HT-29 (cell line): ENCODE measurements at places on chromosomes 1 and 21. TPM values are rescaled to one million over a fixed set of nuclear protein-coding genes. Genes with fewer than 3 reads are reported as not detected.

- DNase-seq: no peak
Measured at GRCh38 chr1:244054247-244054923, 3.3 kb downstream of the ZBTB18 start.

GRCh38 chr1:72284084-72284347 is 1.7 kb upstream of the NEGR1 start:
- DNase-seq: no peak

DNA sequence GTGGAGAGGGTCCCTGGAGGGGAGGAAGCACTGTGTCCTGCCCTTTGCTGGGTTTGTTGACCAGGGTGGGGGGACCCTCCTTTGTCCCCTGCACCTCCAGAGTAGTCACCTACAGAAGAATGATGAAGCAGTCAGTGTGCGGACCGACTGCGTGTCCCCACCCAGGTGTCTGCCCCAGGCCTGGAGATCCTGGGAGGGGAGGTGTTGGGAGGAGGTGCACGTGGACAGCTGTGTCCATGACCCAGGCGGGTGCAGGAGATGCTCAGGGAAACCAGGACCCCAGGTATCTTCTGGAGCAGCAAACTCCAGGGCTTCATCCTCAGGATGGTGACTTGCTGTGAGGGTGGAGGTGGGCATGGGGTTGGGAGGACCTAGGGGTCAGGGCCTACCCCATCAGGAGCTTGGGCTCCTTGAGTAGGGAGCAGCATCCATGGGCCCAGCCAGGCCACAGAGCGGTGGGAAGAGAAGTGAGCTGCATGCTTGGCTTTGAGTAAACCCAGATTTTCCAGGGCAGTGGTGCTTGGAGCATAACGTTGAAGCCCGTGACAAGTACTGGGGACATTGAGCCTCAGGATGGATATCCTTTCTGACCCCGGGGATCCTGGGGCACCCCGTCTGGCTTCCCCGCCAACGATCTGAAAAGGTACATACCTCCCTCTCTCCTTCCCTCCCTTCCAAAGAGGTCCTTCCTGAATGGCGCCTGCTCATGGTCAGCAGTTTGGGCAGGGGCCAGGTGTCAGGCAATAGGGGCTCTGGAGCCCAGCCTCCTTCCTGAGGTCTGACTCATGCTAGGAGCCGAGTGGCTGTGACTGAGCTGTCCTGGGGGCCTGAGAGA is 13.7 kb downstream of the ACTRT2 start:
- DNase-seq: no peak

- peak; percentile 1 for DNase-seq
Measured at GRCh38 chr1:36008546-36009197, 75.2 kb upstream of the TEKT2 start.

- no peak for DNase-seq
Measured at GRCh38 chr1:64877151-64877550, 89.2 kb downstream of the JAK1 start.

- no peak for DNase-seq
Measured at GRCh38 chr1:201693890-201694607, 134.9 kb upstream of the IPO9 start.

DNA sequence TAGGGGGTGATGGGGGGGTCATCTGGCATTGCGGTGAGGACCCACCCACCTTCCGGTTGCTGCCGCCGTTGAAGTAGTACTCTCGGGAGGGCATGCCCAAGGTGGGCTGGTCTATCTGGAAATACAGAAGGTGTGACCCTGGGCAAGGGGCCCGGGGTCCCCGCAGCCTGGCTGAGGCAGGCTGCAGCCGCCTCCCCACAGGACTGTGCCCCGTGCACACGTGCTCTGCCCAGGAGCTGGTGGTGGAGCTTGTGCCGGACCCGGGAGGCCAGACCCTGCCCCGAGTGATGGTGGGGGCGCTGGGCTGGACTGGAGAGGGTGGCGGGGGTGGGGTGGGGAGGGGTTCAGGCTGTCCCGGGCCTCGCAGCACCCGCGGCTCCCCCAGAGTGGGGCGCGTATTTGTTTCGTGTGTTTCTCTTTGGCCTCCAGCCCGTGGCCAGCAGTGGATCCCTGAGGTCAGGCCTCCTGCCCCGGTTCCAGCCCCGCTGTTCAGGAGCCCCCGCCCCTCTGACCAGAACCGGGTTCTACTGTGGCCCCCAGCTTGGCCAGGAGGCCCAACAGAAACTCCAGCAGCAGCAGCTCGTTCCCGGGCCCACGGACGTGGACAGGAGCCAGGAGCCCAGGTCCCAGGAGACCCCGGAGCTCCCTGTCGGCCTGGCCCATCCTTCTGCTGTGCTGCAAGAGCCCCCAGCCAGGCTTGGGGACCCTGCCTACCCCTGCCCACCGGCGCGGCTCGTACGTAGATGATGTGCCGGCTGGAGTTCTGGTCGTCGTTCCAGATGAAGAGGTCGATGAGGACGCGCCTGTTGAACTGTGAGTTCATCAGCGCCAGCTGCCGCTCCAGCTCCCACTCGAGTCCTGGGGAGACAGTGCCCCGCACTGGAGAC is 19.2 kb downstream of the PRXL2B start:
- DNase-seq: no peak

DNA sequence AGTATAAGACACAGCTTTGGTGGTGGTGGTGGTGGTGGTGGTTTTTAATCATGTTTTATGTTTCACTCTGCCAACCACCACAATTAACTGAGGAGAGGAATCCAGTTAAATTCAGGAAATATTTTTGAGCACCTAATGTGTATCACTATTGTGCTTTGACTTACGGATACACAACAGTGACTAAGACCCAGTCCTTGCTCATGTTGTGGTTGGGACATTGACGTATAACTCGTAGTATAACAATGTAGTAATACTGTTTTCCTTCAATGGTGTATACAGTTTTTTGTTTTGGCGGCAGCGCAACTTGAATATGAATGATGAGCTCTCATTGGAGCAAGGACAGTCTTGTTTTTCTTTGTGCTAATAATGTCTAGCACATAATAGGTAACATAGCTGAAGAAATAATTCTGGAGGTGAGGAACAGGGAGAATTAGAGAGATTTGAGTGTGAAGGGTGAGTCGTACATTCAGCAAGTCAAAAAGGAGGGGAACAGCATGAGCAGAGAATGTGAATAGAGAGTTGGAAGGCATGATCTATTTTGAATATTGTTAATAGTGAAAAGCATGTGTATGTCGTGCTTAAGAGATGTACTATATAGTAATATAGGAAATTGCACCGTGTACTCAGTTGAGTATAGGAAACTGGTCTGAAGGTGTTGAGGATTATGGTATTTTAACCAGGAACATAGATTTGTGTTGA is 5.5 kb downstream of the CACYBP start:
- no peak for DNase-seq

DNA sequence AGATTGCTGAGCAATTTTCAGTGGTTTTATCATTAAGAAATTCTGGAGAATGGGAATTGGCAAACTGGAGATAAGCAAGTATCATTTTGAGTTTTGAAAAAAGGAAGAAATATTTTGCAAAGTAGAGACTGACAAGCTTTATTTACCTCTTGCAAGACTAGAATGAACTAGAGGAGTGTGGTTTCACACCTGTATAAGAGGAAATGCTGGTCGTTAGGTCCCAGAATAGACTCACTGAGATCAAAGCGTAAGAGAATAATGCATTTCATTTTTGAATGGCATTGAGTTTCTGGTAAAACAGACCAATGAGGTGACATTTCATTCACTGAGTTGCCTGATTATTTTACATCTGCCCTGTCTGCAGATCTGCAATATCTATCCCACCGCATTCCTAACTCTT is 308.1 kb downstream of the ADGRL2 start:
- no peak for DNase-seq

DNA sequence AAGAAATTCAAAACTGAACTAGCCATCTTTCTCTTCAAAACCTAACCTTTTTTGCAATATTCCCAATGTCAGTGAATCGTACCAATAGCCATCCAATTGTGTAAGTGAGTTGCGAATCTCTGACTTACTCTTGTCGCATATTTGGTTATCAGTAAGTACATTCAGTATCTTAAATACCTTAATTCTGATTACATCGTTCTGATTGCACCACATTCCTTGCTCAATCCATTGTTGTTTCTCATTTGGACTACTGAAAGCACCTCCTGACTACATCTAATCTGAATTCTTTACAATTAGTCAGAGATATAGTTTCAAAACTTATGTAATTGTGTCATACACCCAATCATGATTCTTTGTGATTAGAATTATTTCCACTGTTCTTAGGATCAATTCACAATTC is 16.8 kb upstream of the BRINP3 start:
- no peak for DNase-seq

Gene KCNJ10
- not detected in 2 replicates for total RNA-seq

Gene LCE2C
- total RNA-seq: not detected in 2 replicates

Gene POU3F1
- total RNA-seq: 0.94 and 1.1 TPM in 2 replicates
